Renal cortex interstitium (tissue), 15 donors: ENCODE measurements at places on chromosomes 3 and 15.

- DNase-seq = peak; percentile 78
These were observed 51.8 kb downstream of the CHST2 start for GRCh38 chr3:143171141-143171980.

- DNase-seq = no peak
These were observed 13.3 kb downstream of the BCL2A1 start for GRCh38 chr15:79957741-79958140.

DNA sequence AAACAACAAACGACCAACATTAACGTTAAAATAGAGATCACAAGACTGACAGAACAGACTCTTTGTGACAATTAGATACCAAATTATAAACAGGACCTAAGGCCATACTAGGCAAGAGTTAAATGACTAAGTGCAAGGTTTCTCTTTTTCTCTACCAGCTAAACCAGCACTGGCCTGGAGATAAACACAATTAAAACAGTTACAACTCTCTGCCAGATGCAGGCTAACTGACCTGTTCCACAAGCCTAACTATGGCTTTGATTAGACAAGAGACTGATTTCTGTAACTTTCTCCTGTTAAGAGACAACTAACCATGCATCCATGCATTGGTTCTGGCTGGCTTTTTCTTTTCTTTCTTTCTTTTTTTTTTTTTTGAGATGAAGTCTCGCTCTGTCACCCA is 1.6 kb upstream of the ARL8B start:
- DNase-seq = no peak

GRCh38 chr3:10502185-10502880 is 3.1 kb downstream of the ATP2B2 start:
- DNase-seq = no peak

- DNase-seq = no peak
These were observed 377.1 kb upstream of the TPM1 start for GRCh38 chr15:62665449-62665848.

GRCh38 chr15:78872972-78873792 is 492 bp downstream of the MORF4L1 start:
- peak; percentile 82 for DNase-seq

DNA sequence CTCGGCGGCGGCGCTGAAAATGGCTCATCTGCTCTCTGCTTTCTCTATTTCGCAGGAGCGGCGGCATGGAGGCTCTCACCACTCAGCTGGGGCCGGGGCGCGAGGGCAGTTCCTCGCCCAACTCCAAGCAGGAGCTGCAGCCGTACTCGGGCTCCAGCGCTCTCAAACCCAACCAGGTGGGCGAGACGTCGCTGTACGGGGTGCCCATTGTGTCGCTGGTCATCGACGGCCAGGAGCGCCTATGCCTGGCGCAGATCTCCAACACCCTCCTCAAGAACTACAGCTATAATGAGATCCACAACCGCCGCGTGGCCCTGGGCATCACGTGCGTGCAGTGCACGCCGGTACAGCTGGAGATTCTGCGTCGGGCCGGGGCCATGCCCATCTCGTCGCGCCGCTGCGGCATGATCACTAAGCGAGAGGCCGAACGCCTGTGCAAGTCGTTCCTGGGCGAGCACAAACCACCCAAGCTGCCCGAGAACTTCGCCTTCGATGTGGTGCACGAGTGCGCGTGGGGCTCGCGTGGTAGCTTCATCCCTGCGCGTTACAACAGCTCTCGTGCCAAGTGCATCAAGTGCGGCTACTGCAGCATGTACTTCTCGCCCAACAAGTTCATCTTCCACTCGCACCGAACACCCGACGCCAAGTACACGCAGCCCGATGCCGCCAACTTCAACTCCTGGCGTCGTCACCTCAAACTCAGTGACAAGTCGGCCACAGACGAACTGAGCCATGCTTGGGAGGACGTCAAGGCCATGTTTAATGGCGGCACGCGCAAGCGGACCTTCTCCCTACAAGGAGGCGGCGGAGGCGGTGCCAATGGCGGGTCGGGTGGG is 790 bp downstream of the SKOR1 start:
- DNase-seq = no peak

- no peak for DNase-seq
These were observed 11.9 kb downstream of the MCM2 start for GRCh38 chr3:127610105-127610504.

GRCh38 chr3:133956353-133956752 is 60.7 kb upstream of the RAB6B start:
- DNase-seq = no peak

DNA sequence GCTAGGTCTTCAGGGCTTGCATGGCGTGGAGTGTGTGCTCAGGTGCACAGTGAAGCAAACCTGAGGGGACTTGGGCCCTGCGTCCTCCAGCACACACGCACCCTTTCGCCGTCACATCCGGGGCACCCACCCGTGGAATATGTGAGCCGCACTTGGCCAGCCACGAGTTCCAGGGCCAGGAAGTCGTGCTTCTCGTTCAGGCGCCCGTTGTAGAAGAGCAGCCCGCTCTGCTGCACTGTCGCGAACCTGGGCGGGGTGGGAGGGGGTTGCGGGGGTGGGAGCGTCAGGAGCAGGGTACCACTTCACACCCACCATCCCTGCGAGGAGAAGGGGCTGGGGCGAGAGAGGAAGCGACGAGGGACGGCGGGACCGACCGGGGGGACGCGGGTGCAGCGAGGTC is 7.1 kb downstream of the CELSR3 start:
- no peak for DNase-seq

- DNase-seq = no peak
These were observed 25.3 kb downstream of the PLD1 start for GRCh38 chr3:171784937-171785336.
